ENCODE measurements at places on chromosomes 7 and 10. TPM values are rescaled to one million over a fixed set of nuclear protein-coding genes. Genes with fewer than 3 reads are reported as not detected.

The DGKB gene
- total RNA-seq = 0.13 TPM

The PSPH gene
- total RNA-seq = 39.7 TPM

The SP8 gene
- not detected for total RNA-seq

The CLRN3 gene
- not detected for total RNA-seq

The TSPAN15 gene
- 4.4 TPM for total RNA-seq

The CNTNAP2 gene
- total RNA-seq = 0.65 TPM

All from epithelial cell of alveolus of lung (primary cell).